ENCODE measurements at places on chromosomes 12 and 14.

DNA sequence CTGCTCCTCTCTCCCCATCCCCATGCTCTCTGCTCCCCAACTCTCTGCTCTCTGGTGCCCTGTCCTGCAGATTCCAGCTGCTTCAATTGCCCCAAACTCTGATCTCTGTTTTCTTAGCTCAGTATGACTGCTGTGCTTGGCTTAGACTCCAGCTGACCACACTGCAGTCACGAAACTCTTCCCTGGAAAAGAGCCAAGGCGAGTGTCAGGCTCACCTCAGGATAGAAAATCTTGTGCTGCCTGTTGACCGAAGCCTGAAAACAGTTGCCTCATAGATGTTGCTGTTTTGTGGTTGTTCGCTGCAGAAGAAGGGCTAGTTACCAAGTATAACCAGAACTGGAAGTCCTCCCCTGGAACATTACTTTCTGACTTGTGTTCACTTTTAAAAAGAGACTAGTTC, 6.7 kb upstream of the STON2 start:
- no peak for DNase-seq

GRCh38 chr14:25461780-25462179, 411.8 kb upstream of the STXBP6 start:
- no peak for DNase-seq

GRCh38 chr14:53047307-53048069, 96.6 kb upstream of the FERMT2 start:
- DNase-seq, result no peak

DNA sequence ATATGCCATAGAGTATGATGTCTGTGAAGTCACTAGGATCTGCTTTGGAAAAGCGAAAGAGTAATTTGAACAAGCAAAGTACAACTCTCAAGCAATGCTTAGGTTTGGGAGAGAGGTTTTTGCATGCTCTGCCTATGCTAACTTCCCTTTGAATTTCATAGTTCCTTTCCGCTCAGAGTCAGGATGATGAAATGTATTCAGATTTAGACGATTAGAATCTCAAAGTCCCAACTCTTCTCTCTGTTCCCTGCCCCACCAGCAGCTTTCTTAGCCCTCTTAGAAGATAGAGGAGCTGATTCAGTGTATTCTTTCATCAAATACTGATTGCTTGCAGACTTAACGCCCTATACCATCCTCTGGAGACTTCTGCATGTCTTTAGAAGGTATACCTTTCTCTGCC, 11.5 kb downstream of the RAB5B start:
- DNase-seq, result no peak

- no peak for DNase-seq
Observed at GRCh38 chr14:92968291-92969020, 45.5 kb downstream of the CHGA start.

DNA sequence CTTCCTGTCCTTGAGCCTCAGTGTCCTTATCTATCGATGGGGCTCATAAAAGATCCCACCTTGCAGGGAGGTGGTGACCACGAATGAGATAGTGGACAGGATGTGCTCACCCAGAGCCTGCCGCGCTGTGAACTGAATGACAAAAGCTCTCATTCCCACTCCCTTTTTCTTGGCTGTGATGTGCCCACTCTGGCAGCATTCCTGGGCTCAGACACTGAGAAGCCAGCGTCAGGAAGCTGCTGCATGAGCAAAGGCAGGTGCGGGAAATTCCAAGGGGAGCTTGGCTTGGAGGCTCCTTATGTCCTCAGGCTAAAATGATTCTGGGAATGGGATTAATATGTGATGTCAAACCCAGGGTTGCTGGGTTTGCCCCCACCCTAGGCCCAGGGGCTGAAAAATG, 61.6 kb downstream of the EFCAB11 start:
- no peak for DNase-seq

DNA sequence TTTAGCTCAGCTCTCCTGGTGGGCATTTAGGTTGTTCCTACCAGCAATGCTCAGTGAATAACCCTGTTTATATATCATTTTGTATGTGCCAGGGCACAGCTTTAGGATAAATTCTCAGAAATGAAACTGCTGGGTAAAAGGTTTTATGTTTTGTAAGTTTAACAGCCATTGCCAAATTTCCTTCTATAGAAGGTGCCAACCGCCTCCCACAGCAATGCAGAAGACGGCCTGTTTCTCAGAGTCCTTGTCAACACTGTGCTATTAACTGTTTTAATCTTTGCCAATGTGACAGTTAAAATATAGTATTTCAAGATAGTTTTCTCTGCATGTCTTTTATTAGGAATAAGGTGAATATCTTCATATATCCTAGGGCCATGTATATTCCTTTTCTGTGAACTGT, 65.0 kb downstream of the PPP1R13B start:
- no peak for DNase-seq

DNA sequence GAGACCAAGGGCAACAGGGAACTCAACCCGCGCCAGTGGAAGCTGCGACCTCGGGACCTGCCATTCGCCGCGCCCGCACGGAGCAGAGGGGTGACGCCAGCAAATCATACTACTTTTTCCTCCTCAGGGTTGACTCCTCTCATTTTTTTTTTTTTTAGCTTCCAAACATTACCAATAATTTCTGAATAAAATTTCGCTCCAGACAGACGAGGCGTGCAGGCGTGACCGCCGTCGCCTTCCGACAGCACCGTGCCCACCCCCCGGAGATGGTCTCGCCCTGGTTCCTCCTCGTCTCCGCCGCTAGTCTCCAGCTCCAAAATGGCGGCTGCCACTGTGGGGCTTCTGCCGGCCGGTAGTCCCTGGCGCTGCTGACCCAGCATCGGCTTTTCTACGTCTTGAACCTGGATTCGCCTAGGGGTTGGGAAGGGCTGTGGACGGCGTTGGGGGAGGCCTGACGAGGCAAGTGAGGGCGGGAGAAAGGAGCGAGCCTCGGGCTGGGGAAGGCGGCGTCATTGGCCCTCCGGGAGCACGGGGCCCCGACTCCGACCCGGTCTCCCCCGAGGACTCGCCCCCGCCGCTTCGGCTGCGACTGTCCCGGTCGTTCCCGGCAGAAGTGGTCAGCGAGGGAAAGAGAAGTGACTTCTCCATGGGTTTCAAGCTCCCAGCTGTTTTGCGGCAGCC, at the start of the genes CPSF2 and NDUFB1:
Gene CPSF2 (plus strand): TSS at position 300 of the 681 bp plus-strand sequence. CDS start 9,016 bp downstream, outside the sequence.
Gene NDUFB1 (minus strand): TSS at position 37 of the 681 bp plus-strand sequence. CDS start 4,069 bp downstream, outside the sequence.
- peak; percentile 56 for DNase-seq

DNA sequence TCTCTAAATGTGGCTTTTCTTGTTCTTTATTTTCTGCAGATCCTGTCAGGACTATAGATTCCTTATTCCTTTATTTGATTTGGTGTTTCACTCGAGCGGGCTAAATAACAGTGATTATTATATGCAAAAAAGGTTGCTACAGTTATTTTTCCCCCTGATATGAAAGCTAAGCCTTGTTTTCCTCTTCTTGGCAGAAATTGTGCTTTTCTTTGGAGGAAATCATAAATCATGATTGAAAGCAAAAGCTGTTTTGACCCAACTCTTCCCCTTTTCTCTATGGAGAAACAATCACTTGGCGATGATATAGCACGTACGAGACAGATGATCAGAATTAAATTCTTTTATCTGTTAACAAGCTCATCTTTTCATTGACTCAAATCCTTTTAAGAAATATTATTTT, 31.4 kb downstream of the PPFIBP1 start:
- DNase-seq, result no peak

DNA sequence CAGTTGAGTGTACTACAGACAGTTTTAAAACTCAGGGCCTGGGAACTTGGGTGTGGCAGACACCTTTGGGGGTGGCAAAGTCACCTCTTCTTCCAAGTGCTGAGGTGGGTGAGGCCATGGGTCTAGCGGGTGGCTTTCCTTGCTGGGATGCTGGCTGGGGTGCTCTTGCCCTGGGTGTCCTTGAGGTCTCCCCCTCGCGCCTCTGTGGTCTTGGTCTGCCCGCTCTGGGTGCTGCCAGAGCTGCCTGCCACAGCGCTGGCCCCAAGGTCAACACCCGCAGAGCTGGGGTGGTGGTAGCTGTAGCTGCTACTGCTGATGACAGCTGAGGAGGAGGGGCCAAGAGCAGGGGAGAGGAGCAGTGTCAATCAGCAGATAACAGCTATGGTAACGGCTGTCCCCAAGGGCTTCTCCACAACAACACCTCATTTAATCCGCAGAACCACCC, 6.8 kb downstream of the KRT74 start:
- no peak for DNase-seq

- no peak for DNase-seq
Observed at GRCh38 chr14:68011406-68012028, 191.9 kb downstream of the RAD51B start.

GRCh38 chr12:111406474-111407376, 1.0 kb downstream of the SH2B3 start:
- no peak for DNase-seq

DNA sequence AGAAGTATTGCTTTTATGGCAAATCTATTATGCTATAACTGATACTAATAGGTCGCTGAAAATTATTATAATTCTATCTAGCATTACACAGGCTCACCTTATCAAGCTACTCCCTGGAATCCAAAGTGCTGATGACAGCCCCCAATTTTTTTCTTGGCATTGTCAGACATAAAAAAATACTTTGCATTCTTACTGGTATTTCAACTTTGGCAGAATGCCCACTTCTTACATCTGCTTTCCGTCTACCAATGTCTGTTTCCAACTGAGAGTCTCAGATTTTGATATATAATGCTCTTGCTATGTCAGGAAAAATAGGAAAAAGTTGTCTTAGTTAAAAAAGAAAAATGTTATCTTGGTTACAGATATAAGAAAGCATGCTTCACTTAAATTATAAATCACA, 615.4 kb downstream of the C12orf50 start:
- no peak for DNase-seq

GRCh38 chr14:68544081-68544892, 248.6 kb downstream of the ZFP36L1 start:
- no peak for DNase-seq

DNA sequence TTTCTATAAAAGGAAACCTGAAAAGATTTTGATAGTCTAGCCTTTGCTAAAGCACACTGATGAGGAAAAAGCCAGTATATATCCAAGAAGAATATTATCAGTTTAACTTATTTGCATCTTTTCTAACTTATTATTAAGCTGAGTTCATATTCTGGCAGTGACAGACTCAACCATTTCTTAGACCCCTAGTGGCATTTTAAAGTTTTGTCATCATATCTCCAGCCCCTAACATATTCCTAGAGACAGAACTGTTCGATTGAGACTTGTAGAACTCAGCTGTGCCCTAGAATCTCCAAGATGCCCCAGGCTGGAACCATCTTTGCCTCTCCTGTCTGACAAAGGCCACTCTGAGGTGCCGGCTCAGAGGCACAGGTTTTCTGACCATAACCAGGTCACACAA, 365.6 kb downstream of the NELL2 start:
- no peak for DNase-seq

GRCh38 chr12:116346222-116346621, 68.7 kb upstream of the MED13L start:
- DNase-seq, result no peak

DNA sequence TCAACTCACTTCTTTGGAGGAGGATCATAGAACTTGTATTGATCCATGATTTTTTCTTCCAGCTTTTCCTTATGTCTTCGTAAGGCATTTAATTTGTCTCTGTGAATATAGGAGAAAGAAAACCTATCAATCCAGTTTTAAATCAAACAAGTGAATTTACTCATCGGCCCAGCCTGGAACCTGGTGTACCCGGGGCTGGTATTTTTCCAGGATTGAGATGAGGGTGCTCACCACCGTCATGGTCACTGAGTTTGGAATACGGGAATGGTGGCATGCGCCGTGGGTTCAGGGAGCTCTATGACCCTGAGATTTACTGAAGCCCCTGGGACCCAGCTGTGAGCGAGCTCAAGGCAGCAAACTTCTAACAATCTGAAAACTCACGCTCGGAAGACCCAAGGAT, 46.5 kb upstream of the GPR68 start:
- DNase-seq, result no peak

DNA sequence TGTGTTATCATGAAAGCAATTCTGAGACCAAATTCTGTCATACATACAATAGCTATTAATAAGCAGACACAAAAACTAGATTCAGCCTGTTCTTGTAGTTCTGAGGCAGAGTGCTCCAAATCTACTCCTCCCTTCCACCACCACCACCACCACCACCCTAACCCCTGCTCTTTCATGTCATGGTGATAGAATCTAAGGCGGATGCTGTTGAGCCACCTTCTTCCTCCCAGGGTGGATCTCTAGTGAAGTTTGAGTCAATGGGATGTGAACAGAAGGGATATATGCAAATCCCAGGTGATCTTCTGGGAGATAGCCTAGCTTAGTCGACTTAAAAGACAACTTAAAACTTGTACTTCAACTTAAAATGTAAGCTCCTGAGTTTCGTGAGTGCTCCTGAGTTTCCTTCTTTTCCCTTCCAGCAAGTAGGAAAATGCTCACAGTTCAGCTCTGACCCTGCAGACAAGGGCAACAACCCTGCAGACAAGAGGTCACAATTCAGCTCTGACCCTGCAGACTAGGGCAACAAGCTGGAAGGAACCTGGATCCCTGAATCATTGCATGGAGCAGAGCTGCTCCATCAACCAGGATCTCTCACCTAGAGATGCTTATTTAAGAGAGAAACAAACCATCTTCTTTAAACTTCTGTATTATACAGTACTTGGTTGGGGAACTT, 204.1 kb downstream of the TTC8 start:
- DNase-seq, result no peak

DNA sequence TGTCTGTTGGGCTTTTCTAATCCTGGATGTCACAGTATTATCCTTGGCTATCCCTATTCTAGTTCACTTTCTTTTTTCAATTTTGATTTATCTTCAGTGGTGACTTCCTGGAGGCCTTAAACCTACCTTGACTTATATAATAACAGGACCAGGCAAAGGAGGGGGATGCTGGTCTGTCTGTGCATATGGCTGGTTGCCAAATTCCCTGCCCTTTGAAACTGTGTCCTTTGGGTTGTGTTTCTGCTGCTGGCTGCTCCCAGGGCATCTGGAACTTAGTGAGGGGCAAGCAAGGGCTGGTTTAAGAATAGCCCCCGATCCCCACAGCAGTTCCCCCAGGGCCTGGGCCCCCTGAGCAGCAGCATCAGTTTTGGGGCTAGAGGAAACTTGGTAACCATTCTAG, 96.0 kb upstream of the MAX start:
- no peak for DNase-seq

DNA sequence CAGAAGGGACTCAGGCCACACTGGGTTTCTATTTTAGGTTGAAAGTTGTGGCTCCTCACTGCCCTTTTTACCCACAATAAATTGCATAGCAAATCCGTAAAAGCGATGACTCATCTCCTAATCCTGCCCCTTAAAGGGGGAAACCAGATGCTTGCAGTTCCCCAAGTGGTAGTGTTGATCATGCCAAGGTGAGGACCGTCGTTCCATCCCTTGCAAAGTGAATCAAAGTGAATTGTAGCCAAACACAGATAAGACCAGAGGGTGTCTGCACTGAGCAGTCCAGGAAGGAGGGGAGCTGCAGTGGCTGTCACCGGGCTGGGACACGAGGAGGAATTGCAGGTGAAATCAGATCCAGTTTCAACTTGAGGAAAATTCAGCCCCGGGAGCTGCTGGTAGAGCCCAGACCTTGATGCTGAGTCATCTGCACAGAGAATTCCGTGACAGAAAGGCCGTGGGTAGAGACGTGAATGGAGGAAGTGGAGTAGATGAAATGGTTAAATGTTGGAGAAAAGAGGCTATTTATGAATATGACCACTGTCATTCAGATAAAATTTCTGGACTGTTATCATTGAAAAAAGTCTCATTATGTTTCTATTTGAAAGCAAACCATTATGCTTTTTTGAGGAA, 44.2 kb upstream of the MMP17 start:
- no peak for DNase-seq

Measured in NCI-H2029 (cell line).